Activated T-helper 1 cell treated with anti-CD3 and anti-CD28 coated beads, Interleukin-12 subunit alpha, Interleukin-12 subunit beta, Interleukin-2, Interleukin-4 antibody, amounts not matched to agents 30 ng/mL and 10 ng/mL and 1 ng/mL, durations not matched to agents 14 hours and 24 hours and 36 hours (primary cell): ENCODE measurements at places on chromosomes 1 and 21. TPM values are rescaled to one million over a fixed set of nuclear protein-coding genes. Genes with fewer than 3 reads are reported as not detected.

GRCh38 chr21:20971296-20971921 is 26.8 kb upstream of the NCAM2 start:
- H3K4me3 ChIP-seq = no peak overlapping the region
- DNase-seq = no peak
- H3K4me1 ChIP-seq = no peaks in the 10 kb centered on the region
- no peaks in the 10 kb centered on the region for H3K27me3 ChIP-seq
- no peaks in the 10 kb centered on the region for H3K36me3 ChIP-seq

DNA sequence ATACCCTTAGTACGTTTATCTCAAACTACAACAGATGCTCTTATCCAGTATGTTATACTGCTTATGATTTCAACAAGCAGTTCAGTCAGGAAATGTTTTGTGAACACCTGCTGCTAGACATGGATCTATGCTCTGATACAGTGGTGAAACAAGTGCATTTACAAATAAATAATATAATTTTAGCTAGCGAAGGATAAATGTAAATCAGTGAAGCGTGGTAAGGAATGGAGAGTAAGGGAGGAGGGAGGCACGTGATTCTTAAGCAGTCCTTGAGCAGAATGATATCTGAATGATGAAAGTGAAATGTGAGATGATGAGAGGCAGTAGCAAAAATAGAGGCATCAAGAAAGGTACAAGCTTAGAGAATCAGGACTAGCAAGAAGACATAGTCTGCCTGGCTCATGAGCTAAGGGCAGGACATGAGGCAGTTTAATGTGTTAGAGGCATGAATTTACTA is 6.3 kb downstream of the TSNAX start:
- H3K27ac ChIP-seq = no peak overlapping the region
- H3K27me3 ChIP-seq = no peaks in the 10 kb centered on the region
- DNase-seq = no peak
- H3K4me3 ChIP-seq = no peak overlapping the region

GRCh38 chr1:208033236-208033635 is 122.3 kb upstream of the CD34 start:
- no peaks in the 10 kb centered on the region for H3K4me1 ChIP-seq
- peaks cover 9% of the 10 kb centered on the region for H3K27me3 ChIP-seq
- no peak overlapping the region for H3K27ac ChIP-seq
- no peak overlapping the region for H3K4me3 ChIP-seq

DNA sequence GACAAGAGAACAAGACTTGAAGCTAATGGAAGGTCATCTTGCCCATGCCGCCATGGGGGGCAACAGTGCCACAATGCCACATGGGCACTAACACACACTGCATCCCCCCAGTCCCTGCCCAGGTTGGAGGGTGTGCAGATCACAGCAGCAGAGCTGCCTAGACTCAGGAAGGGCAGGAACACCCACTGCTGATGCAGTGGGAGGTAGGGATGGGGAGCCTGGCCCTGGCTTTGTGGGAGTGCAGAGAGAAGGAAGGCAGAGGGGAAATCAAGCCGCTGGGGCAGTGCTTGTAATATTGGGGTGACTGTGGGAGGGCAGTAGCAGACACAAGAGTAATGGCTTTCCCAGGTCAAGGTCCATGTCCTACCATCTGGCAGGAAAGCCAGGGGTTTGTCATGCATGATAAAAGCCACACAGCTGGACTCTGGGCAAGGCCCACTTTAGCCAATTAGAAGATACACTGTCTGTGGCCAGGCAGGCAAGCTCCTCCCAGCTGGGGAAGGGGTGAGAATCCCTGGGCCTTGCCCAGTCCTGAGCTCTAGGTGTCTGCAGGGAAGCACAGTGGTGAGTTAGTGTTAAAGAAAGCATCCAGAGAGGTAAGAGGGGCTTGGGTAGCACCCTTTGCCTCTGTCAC is 25.4 kb upstream of the MEF2D start:
- H3K36me3 ChIP-seq = peaks cover 12% of the 10 kb centered on the region
- no peak overlapping the region for H3K27ac ChIP-seq
- H3K27me3 ChIP-seq = no peaks in the 10 kb centered on the region
- no peak for DNase-seq
- H3K4me1 ChIP-seq = peaks cover 32% of the 10 kb centered on the region
- H3K4me3 ChIP-seq = no peak overlapping the region

GRCh38 chr1:182662121-182662890 is 22.1 kb downstream of the RGS8 start:
- peaks cover 26% of the 10 kb centered on the region for H3K27me3 ChIP-seq
- H3K4me1 ChIP-seq = no peaks in the 10 kb centered on the region
- no peak overlapping the region for H3K27ac ChIP-seq
- no peaks in the 10 kb centered on the region for H3K36me3 ChIP-seq

- H3K4me1 ChIP-seq = no peaks in the 10 kb centered on the region
- H3K27ac ChIP-seq = no peak overlapping the region
- no peaks in the 10 kb centered on the region for H3K36me3 ChIP-seq
- no peak for DNase-seq
- peaks cover 13% of the 10 kb centered on the region for H3K27me3 ChIP-seq
- H3K4me3 ChIP-seq = no peak overlapping the region
Observed at GRCh38 chr1:83960669-83961277, 38.2 kb downstream of the TTLL7 start.

DNA sequence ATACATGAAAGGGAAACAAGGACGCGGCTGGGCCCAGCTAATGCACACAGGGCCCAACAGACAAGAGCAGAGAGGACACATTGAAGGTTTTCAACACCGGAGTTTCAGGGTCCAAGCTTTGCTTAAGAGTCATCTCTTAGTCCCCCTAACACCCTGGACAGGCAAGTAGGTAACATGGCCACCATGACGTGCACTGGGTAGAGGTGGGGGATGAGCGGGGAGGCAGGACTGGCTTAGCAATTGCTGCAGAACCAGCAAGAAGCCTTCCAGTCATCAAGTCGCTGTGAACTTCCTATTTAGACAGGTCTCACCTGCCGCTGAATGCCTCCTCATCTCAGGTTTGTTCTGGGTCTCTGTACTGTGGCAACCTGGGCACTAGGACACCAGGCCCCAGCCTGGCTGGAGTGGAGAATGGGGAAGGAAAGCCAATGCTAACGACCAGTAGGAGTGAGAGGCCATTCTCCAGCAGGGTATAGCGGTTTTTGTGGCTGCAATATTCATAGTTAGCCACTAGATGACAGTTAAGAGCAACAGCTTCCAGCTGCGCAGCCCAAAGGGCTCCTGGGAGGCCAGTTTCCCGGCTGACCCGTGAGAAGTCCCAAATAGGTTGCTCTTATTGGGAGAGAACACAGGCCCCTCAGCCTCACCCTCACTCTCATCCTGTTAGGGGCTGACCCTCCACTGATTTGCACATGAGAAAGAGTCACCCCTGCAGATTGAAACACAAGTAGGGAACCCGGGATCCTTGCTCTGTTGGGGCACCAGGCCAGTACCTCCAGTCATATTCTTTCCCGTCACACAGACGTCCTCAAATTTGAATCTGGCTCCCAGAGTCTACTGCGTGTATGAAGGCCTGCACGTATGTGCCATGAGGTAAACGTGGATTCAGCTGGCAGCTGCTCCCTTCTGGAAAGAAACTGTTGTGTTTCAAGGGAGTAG is 6.0 kb upstream of the PIGC start:
- peaks cover 2% of the 10 kb centered on the region for H3K36me3 ChIP-seq
- H3K27ac ChIP-seq = no peak overlapping the region
- H3K4me1 ChIP-seq = peaks cover 40% of the 10 kb centered on the region
- DNase-seq = peak; percentile 30
- H3K27me3 ChIP-seq = peaks cover 2% of the 10 kb centered on the region
- H3K4me3 ChIP-seq = peak overlapping the region; percentile 43

DNA sequence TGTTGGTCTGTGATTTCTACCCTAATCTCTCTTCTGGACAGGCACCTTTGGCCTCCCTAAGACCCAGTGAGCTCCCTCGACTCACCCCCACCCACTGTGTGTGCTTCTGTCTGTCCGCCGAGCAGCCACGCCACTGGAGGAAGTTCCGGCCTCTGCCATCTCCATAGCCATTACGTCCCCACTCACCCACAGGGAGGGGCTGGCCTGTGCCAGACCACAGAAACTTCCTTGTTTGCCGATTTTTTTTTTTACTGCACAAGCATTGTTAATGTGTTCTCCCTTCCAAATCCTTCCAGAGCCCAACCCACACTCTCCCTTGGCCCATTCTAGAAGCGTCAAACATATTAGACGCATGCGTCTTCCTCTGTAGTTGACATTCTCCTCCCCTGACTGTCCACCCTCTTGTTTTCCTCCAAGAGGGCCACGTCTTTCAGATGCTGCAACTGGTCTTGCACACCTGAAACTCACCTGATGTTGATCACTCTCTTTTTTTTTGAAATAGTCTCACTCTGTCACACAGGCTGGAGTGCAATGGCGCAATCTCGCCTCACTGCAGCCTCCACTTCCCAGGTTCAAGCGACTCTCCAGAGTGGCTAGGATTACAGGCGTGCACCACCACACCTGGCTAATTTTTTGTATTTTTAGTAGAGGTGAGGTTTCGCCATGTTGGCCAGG is 72.3 kb downstream of the EVA1C start:
- H3K4me3 ChIP-seq = no peak overlapping the region
- DNase-seq = no peak
- no peaks in the 10 kb centered on the region for H3K36me3 ChIP-seq

GRCh38 chr1:151565502-151566189 is 25.5 kb downstream of the TUFT1 start:
- DNase-seq = no peak
- peaks cover 16% of the 10 kb centered on the region for H3K4me1 ChIP-seq
- no peak overlapping the region for H3K27ac ChIP-seq
- no peak overlapping the region for H3K4me3 ChIP-seq
- peaks cover 2% of the 10 kb centered on the region for H3K36me3 ChIP-seq

DNA sequence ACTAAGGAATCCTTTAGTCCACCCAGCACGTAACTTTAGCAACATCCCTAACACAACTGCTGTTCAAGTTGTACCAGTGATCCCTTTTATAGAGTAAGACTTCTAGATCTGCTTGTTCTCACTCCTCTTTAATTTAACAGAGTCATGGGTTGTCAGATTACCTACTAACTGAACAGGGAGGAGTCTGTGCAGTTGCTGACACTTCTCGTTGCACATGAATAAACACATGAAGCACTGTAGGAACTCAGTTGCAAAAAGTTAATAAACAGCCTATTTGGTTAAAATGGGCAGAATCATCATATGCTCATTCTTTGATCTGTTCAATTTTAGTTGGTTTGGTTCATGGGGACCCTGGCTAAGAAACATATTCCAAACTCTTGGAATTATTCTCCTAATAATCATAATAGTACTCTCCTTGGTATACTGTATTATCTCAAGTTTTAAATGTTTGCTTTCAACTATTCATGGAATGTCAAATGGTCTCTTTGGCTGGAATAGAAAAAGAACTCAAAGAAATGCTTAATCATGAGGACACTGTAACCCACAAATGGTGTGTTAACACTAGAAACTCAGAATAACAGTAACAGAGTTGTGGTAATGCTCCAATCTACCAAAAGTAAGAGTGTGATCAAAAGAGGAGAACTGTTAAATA is 15.6 kb downstream of the PLPPR5 start:
- DNase-seq = no peak
- H3K4me3 ChIP-seq = no peak overlapping the region
- peaks cover 8% of the 10 kb centered on the region for H3K4me1 ChIP-seq
- H3K27ac ChIP-seq = no peak overlapping the region
- peaks cover 1% of the 10 kb centered on the region for H3K27me3 ChIP-seq
- H3K36me3 ChIP-seq = no peaks in the 10 kb centered on the region

Gene REN
- not detected in 2 replicates for total RNA-seq

Gene FCRL6
- not detected in 2 replicates for total RNA-seq

Gene AMY1B
- total RNA-seq = not detected in 2 replicates

Gene IQGAP3
- 10.3 and 11.2 TPM in 2 replicates for total RNA-seq

Gene FAM177B
- total RNA-seq = 0.49 TPM in 1 of 2 replicates, not detected in the other
